HCEC 1CT (cell line): ENCODE measurements at places on chromosomes 5 and 9.
A peak's percentile ranks its signal among the peaks of the same experiment; 100 is the strongest.

DNA sequence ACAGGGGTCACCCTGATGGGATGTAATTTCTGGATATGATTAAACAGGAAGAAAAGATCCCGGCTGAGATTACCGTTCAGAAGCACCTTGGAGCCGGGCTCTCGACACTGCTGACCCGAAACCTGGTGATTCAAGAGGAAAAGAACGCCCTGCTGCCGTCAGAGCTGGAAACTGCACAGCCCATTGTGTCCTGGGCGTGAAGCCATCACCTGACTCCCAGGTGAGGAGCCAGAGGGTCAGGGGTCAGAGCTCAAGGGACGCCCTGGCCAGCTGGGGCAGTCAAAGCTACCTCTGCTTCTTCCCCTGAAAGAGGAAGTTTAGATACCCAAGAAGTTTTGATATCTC lies 17.8 kb upstream of the SLC12A7 start:
- DNase-seq: no peak

DNA sequence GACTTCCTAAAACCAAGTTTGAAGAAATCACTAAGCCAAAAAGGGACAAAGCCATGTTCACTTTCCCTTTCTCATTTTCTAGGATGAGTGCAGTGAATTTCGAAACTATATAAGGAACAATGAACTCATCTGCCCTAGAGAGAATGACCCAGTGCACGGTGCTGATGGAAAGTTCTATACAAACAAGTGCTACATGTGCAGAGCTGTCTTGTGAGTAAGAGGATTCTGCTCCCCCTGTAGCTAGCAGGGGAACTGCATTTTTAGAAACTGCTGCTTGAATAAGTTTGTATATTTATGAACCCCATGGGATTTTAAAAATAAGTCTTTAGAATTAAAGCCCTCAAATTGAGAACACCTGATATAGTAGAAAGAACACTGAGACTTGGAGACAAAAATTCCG lies 42.7 kb upstream of the SPINK14 start:
- peak; percentile 13 for DNase-seq

- DNase-seq: no peak
These were observed 234.4 kb upstream of the GRAMD2B start for GRCh38 chr5:126188804-126189203.

DNA sequence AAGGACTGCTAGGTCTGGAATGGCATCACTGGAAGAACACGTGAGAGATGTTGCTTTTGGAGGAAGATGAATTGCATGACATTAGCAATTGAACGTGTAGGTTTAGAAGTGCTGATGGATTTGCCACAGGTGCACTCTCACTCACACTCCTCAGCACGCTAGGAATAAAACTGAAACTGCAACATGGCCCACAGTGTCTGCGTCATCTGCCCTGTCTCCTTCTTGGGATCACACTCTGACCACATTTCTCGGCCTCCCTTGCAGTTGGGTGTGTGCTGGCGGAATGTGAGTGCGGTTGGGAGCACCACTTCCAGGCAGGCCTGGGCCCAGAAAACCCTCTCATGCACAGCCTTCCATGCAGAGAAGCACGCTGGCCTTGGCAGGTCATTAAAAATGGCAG lies 152.8 kb upstream of the LHFPL2 start:
- no peak for DNase-seq

DNA sequence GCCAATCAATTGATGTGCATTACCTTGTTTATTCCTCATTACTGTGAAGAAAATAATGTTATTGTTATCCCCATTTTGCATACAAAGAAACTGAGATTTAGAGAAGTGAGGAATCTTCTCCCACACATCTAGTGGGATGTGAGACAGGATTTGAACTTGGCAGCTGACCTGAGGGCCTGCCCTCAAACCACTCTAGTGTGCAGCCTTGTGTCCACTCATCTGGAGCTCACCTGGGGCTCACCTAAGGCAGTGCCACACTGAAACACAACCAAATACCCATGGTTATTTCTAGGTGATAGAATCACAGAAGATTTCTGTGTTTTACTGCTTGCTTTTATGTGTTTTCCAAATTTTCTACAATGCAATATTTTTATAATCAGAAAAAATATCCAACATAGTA lies 94.7 kb upstream of the SAP30L start:
- DNase-seq: no peak

- DNase-seq: no peak
These were observed 250.4 kb downstream of the EBF1 start for GRCh38 chr5:158849219-158849791.

DNA sequence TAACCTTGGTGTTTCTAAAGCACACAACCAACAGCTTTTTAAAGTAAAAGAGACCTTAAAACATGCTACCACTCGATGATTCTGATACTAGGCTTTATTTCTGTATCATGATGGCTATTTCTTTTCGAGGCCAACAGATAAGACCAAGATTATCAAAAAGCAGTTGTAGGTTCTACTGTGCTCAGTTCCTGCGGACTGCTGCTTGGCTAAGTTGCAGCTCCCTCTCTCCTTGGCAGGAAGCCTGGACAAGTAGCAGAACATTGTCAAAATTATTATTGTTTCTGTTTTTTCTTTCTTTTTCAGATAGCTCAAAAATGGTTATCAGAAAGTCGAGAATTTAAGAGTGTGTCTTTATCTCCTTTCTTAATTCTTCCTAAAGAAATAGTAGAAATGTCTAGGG lies 607.6 kb downstream of the PTPRD start:
- DNase-seq: no peak

- peak; percentile 74 for DNase-seq
These were observed 7.5 kb upstream of the ERAP2 start for GRCh38 chr5:96868603-96869371.

GRCh38 chr9:117662651-117663050 lies 41.6 kb upstream of the TLR4 start:
- DNase-seq: no peak

DNA sequence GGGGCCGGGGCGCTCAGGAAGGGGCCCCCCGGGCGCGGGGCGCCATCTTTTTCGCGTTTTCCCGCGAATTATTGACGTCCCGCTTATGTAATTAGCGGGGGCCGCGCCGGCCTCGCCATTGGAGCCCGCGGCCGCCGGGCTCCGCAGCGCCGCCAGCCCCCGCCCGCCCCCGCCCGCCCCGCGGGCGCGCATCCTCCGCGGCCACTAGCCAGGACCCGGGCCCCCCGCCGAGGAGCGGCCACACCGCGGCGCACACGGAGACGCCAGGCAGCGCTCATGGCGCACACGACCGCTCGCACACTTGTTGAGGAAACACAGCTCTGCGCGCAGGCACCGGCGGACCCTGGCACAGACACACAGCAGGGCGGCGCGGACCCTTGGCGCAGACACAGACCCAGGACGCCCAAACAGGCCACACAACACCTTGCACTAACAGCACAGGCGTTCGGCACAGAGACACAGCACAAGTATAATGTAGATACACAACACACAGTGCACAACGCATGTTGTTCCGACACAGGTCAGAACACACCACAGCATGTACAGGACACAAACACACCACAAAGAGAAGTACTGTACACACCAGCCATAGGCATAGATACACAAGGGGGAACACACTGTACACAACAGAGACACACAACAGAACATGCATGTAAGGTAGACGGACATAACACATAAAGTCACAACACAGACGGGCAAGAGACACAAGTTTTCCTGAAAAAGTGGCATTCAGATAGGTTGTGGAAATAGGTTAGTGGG lies 467 bp upstream of the PHF19 start:
- peak; percentile 57 for DNase-seq

GRCh38 chr9:107898761-107899160 lies 409.2 kb upstream of the KLF4 start:
- DNase-seq: no peak

DNA sequence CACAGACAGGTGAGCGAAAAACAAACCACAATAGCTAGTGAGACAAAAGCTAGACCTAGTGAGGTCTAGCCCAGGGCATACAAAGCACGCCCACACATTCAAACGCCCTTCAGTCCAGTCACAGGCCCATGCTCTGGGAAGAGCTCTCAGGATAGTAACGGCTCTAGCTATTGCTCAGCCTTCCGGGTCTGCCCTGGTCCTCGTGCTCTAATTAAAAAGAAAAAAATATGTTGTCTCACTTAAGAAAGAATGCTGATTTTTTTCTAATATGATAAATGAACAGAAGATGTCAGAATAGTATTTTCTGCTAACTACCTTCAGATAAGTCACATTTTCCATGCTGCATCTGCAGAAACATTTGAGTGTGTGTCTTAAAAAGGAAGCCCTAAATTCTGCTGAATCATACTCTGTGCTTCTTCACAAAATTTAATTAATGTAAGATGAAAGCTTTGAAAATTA lies 94.5 kb downstream of the PLPP1 start:
- peak; percentile 32 for DNase-seq

DNA sequence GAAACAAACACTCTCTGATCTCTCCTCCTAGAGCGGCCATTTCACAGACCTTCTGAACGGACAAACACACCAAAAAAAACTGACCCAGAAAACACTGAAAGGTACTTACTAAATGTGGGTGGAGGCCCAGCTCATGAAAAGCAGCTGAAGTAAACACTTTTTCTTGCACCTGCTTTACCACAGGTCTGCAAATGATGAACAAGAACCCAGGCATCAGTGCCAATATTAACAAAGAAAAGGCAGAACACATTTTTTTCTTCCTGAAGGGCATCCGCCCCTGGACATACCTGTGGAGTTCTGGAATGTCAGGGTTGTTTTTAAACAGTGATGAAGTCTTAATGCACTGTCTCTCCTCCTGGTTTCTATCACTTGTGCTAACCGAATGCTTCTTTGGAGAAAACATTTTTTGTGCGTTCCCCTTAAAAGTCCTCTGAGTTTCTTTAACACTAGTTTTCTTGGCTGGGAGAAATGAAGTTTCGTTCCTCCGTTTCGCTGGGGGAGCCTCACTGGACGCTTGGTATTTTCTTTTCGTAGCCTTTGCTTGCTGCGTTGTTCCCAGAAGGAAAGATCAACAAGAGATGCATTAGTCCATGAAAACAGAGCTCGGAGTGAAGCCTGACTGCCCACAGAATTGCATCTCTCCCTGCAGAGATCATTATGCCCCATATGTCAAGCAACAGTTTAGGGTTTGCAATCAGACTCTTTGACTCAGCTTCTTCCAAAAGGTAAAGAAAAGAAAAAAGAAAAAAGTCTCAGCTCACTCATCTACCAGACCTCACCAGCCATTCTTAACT lies 7.4 kb downstream of the DDX31 start:
- no peak for DNase-seq

GRCh38 chr5:77133061-77133758 lies 46.1 kb upstream of the ZBED3 start:
- DNase-seq: peak; percentile 94

DNA sequence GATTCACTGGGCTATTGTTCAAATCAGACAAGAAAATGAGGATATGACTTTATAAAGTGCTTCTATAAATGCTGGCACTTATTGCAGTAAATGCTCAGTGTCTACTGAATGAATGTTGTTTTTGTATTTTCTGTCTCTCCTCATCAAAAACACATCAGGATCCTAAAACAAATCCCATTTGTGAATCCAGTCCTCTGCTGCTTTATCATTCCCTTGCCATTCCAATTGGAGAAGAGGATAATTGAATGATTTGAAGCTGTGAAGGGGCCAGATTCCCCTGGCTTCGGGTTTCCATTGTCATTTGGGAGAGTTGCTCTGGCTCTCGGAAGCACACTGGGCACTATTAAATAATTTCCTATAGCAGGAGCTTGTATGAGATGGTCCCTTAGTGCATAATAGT lies 666.8 kb downstream of the ACTL7B start:
- DNase-seq: no peak

- peak; percentile 97 for DNase-seq
These were observed at the start of gene CAST for GRCh38 chr5:96661855-96662724. Gene CAST, plus strand, starts transcription at chr5:96662376. Its CDS starts 47 bp downstream, at chr5:96662423.

- DNase-seq: peak; percentile 17
These were observed 25.7 kb upstream of the CDKN2AIPNL start for GRCh38 chr5:134437340-134437846.

DNA sequence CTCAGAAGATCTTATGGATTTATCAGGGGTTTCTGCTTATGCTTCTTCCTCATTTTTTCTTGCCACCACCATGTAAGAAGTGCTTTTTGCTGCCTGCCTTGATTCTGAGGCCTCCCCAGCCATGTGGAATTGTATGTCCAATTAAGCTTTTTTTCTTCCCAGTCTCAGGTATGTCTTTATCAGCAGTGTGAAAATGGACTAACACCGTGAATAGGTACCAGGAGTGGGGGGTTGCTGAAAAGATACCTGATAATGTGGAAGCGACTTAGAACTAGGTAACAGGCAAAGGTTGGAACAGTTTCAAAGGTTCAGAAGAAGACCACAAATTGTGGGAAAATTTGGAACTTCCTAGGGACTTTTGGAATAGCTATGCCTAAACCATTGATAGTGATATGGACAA lies 1222.5 kb upstream of the NUDT12 start:
- no peak for DNase-seq
